GM10248 (cell line): ENCODE measurements at places on chromosomes 11 and 22.

GRCh38 chr11:459511-460220 is 9.6 kb downstream of the PTDSS2 start:
- no peak for DNase-seq

GRCh38 chr11:1039481-1040427 is 3.2 kb upstream of the MUC6 start:
- DNase-seq: no peak

DNA sequence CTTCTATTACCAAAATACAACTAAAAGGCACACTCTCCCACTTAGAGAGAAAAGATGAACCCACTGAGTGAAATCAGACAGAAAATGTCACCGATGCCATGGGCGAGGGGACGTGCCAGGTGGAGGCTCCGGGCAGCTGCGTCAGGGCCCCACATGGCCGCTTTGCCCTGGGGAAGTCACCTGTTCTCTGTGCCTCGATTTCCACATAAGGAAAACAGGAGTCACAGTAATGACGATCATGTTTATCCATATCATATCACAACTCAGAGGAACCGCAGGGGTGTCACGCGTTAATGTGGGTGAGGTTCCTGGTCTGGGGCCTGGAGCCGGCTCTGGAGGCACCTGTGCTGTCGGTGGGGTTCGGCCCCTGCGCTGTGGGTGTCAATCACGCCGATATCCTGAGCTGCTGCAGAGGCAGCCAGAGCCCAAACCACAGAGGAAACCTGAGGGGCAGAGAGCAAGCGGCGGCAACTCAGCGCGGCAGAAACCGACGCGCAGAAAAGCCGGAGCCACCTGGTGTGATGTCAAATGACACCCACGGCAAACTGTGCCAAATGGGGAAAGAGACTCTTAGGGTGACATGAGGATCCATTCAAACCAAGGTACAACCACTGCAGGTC is 243.7 kb downstream of the BRD1 start:
- DNase-seq: no peak

DNA sequence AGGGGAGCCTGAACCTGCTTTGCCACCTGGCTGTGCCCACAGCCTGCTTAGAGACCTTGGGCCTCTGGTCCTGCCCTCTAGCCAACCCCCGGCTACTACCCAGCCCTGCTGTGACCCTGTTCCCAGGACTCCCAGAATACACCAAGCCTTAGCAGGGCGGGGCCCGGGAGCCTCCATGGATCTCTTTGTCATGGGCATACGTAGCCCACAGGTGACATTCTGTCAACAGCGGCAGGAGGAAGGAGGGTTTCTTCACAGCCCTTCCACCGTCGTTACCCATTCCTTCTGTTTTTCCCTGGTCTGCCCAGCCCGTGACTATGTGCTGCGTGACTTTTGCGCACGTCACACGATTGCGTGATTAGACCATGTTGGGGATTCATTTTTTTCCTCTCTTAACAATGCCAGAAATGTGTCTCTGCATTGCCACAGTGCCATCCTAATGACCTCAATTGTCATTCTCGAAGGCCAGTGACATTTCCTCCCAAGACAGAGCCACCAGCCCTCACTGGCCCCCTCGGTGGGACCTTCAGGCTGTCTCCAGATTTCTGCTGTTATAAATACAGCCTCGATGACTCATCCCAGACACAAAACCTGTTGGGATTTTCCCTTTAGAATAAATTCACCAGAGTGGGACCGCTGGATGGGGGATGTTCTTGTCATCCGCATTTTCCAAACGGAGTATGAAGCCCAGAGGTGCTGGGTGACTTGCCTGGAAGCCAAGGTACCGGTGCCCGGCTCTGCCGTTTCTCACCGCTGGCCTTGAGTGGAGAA is 9.0 kb downstream of the SYT12 start:
- DNase-seq: no peak

DNA sequence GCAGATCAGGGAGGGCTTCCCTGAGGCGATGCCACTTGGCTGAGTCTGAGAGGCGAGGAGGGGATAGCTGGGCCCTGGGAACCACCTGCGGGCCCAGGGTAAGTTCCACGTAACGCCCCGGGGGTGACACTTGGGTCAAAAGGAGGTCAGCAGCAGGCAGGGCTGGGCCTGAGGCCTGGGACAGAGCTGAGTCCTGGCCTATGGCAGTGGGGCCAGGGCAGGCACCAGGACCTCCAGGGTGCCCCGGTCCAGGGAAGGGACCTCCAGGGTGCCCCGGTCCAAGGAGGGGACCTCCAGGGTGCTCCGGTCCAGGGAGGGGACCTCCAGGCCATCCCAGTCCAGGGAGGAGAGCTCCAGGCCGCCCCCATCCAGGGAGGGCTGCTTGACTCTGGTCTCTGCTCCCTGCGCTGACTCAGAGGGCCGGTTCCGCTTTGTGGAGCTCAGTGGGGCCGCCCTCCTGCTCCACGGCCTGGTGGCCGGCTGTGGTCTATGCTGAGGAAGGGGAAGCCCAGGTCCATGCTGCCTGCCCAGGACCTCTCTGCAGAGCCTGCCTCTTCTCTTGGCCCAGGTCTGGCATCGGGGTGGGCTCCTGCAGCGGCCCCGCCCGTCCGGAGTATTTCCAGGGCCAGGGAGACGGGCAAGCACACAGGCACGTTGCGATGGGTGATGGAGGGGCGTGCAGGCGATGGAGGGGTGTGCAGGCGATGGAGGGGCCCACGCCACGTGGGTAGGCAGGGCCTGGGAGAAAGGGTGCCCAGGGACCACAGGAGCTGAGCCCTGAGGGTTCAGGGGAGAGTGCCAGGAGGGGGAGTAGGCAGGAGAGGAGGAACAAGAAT is 19.5 kb upstream of the WNT7B start:
- peak; percentile 65 for DNase-seq

DNA sequence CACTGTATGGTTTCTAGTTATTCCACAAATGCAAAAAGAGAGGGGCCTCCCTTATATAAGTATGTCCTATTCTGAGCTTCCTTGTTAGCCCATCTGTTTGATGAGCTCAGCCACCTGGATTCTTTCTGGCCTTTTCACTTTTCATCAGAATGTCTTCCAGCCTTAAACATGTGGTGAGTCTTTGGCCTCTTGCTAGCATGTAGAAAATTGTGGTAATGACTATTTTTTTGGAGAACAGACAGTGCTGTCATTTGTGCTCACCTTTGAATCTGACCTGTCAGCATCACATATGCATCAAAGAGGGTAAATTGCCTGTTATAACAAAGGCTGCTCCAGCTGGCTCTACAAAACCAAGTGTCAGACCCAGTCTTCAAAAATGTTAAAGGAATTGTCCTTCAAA is 558.7 kb downstream of the RAB38 start:
- DNase-seq: no peak
